Effector memory CD4-positive, alpha-beta T cell (primary cell): ENCODE measurements at places on chromosomes 2 and 18.
A peak's percentile ranks its signal among the peaks of the same experiment; 100 is the strongest.

GRCh38 chr2:201931475-201931874 lies 102.2 kb upstream of the FZD7 start:
- no peak for DNase-seq

DNA sequence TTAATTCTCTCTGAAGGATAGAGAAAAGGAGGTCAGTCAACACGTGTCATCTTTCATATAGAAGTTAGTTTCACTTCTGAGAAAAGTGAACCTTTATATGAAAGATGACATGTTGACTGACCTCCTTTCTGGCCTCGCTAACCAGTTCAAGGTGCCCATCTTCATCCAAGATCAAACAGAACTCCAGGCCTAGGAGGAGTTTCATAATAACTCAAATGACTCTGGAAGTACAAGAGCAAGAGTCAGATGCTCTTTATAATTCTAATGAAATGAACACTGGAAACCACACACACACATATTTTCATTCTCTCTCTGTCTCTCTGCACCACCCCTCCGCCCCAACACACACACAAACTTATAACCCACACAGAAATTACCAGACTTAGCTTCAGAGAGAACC lies 16.3 kb downstream of the ANKRD44 start:
- DNase-seq: no peak

- DNase-seq: no peak
These were observed 97.3 kb upstream of the SERPINE2 start for GRCh38 chr2:224136396-224136795.

- no peak for DNase-seq
These were observed 292.3 kb upstream of the CHAC2 start for GRCh38 chr2:53475321-53475720.

GRCh38 chr18:22683196-22683676 lies 249.9 kb upstream of the RBBP8 start:
- no peak for DNase-seq

DNA sequence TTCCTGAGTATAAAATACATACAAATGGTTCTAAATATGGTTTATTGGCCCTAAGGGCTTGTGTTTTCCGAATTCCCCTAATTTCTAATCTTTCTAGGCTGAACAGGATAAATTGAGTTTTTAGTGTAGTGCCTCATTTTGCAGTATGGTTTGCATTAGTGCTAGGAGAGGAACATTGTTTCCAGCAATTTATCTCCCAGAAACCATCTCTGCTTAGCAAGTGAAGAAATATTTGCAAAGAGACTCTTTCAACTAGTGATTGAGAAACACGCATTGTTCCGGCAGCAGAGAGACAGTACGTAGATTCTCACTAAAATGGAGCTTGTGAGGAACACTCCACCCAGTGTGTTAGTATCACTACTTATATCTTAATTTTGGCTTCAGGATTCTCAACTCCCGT lies 177.8 kb upstream of the EPAS1 start:
- no peak for DNase-seq

DNA sequence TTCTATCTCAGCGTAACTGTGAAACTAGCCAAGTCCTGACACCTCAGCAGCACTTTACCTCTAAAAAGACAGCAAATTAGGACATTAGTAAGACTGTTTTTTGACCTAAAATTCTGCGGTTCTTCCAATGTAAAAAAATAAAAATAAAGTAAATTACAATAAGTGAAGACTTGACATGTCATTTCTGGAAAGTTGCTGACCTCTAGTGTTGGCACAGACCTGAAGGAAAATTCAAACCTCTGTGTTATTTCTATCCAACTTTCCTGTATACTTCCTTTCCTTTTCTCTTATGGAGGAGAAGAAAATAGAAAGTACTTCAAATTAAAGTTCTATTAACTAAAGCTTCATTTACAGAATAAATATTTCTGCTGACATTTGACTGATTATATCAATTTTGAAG lies 110.6 kb downstream of the TMEM182 start:
- DNase-seq: no peak

- no peak for DNase-seq
These were observed 636.0 kb upstream of the LRATD1 start for GRCh38 chr2:13996527-13996926.

GRCh38 chr2:215110918-215111317 lies 27.5 kb downstream of the ABCA12 start:
- DNase-seq: no peak

DNA sequence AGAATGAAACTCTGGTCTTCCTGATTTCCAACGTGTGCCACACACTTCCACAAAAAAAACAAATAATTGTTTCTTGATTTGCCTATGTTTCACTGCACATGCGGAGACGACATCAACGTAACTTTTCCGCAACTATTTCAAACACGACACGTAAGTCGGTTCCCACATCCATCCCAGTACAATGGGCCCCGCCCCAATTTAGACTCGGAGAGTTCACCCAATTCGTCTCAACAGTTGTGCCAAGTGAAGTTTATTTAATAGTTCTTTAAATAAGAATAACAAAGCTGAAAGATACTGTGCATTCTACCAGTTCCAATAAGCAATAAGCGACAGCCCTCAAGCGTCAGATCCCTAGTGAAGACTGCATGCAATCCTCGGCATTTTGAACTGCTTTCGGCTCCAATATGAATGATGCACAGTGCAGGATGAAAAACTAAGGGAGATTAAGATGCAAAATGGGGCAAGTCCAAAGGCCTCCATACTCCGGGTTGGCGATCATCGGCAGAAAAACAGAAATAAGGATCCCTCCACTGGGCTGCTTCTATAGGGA lies 664 bp downstream of the CCT4 start:
- no peak for DNase-seq

GRCh38 chr2:55223958-55224760 lies 7.9 kb downstream of the CLHC1 start:
- DNase-seq: no peak

- no peak for DNase-seq
These were observed 20.5 kb downstream of the GAREM1 start for GRCh38 chr18:32450026-32450691.

DNA sequence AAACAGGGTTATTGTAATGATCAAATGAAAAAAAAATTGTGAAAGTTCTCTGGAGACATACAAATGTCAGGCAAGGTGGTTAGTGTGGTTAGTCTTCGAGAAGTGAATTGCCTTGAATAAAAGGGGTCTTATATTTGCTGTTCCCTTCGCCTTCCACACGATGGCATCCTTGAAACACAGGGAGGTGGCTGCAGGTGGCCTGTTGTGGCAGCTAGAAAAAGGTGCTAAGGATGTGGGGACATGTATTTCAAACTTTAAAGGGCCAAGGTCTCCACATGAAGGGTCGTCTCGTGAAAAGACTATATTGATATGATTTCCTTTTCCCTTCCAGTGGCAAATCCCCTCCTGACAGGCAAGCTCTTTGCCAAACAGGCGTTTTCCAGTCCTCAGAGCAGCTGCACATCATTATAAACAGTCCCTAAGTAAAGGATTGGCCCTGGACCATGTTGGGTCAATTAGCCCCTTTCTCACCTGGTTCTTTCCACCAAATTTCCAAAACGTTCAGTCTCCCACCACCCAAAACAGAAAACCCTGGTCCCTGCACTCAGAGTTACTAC lies 68.5 kb downstream of the COPS8 start:
- peak; percentile 27 for DNase-seq

DNA sequence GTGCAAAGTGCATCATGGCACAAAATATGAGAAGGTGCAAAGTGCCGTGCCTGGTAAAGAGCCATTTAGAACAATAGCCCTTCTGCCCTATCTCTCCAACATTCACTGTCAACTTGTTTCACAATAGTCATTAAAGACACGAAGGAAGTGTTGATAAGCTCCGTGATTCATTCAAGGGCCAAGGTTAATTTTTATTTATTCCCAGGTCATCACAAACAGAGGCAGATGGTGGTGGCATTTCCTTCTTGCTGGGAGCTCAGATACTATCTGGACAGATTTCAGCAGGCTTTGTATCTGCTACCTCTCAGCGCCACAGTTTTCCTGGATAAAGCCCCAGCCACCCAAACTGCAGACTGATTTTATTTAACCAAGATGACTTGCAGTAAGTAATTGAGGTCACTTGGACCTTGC lies 309.3 kb downstream of the ZNF521 start:
- DNase-seq: no peak

- no peak for DNase-seq
These were observed 47.9 kb downstream of the MEMO1 start for GRCh38 chr2:31962757-31963361.

DNA sequence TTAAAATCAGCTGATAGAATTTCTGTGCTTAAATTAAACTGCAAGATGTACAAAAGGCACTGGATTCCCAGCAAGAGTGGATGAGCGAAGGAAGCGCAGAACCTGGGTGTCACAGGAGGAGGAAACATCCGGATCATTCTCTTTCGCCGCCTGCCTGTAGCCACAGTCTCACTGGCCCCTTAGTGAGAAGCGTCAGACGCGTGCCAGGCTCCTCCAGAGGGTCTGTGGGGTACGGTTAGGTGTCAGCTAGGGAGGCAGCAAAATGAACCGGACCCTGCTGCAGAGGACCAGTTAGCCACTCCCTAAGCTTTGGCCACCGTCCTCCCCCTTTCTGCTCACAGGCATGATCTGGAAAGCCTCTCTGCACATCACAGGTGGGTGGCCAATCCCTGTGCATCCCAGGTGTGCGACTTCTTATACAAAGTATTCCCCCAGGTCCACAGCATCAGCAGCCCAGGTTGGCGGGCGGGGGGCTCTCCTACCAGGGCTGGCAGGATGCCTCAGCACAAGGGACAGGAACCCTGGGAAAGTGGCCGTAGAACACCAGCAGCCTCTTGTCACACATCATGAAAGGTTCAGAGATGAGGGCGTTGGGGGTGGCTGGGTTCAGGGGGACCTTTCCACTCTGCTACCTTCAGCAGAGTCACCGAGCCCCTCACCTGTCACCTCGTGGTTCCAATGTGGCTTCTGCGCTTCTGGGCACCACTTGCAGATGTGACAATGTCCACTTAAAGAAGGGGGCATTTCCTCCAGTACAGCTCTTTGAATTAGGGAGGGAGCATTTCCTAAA lies 61.1 kb upstream of the SLC66A3 start:
- DNase-seq: no peak

DNA sequence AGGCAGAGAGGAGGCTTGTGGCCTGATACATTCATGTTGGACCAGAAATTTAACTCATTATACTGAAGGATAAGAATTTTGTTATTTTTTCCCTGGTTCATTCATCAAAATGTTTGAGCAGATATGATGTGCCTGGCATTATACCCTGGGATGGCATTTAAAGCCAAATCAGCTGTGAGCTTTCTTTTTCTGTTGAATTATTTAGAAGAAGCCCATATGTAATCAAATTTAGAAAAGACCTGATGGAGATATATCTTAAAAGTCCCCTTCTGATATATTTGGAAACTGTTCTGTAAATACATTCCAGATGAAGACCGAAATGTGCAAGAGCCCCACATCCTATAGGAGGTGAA lies 743.1 kb upstream of the HS6ST1 start:
- no peak for DNase-seq

GRCh38 chr18:456361-457139 lies 44.0 kb downstream of the COLEC12 start:
- DNase-seq: no peak

GRCh38 chr18:24054130-24054529 lies 39.6 kb downstream of the TTC39C start:
- no peak for DNase-seq

GRCh38 chr2:45285311-45285710 lies 276.1 kb upstream of the SIX2 start:
- no peak for DNase-seq

DNA sequence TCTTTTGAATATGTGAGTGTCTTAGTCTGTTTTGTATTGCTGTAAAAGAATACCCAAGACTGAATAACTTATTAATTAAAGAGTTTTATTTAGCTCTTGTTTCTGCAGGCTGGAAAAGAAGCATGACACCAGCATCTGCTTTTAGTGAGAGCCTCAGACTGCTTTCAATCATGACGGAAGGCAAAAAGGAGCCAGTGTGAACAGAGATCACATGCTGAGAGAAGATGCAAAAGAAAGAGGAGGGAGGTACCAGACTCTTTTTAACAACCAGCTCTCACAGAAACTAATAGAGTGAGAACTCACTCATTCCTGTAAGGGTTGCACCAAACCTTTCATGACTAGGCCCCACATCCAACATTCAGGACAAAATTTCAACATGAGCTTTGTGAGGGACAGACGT lies 101.6 kb upstream of the HNMT start:
- DNase-seq: no peak

DNA sequence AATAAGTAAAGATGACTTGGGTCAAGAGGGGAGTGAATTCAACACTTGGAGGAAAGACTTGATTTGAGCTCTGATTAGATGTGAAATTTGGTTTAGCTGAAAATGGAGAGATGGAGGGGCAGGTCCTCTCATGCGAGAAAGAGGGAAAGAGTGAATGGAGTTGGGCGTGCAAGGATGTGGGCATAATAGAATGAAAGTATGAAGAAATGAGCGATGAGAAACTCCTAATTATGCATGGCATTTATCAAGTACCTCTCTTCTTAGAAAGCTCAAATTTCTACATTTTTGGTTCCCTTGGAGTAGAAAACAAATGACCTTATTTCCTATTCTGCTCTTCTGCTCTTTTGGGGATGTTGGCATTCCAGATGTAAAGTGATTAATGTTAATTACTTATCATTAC lies 161.5 kb downstream of the PHLPP1 start:
- DNase-seq: no peak

- DNase-seq: no peak
These were observed 353.5 kb downstream of the SETBP1 start for GRCh38 chr18:45034179-45034578.

GRCh38 chr2:48568547-48568946 lies 38.6 kb downstream of the STON1 start:
- DNase-seq: no peak

DNA sequence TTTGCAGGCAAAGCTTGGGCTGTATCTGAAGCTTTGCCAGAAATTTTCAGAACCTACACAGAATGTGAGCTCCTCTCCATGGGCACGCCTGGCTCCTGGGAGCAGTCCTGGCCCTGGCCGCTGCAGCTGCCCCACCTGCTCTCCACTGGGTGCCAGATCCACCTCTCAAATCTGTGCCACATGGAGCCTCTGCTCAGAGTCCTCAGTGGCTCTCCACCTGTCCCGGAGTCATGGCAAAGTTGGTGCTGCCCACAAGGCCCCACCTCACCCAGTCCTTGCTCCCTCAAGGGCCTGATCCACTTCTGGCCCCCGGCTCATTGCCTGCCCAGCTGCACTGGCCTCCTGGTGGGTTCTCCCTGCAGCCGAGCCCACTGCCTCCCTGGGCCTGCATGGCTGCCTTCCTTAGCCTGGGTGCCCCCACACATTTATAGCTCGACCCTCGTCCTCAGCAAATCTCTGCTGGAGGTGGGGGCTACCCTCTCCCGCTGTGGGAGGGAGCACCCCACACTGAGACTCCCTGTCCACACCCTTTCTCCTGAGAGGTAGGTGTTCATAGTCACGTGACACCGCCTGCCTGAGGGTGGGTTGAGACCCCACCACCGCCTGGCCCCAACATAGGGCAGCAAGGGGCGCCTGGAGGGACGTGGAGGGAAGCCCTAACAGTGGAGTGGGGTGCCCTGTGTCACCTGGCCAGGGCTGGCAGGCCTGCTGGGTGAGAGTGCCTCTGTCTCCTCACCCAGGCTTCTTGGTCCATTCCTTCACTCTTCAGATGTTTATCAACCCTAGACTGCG lies 224.1 kb downstream of the SH3RF3 start:
- DNase-seq: no peak

GRCh38 chr2:42229949-42230348 lies 60.8 kb downstream of the EML4 start:
- DNase-seq: no peak
